ENCODE measurements at places on chromosomes 6 and 20.

DNA sequence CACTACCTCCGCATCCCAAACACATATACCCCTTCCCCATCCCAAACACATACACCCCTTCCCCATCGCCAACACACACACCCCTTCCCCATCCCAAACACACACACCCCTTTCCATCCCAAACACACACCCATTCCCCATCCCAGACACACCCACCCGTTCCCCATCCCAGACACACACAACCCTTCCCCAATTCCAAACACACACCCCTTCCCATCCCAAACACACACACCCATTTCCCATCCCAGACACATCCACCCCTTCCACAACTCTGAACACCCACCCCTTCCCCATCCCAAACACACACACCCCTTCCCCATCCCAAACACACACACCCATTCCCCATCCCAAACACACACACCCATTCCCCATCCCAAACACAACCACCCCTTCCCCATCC, 314.5 kb downstream of the KIF16B start:
- DNase-seq: no peak

DNA sequence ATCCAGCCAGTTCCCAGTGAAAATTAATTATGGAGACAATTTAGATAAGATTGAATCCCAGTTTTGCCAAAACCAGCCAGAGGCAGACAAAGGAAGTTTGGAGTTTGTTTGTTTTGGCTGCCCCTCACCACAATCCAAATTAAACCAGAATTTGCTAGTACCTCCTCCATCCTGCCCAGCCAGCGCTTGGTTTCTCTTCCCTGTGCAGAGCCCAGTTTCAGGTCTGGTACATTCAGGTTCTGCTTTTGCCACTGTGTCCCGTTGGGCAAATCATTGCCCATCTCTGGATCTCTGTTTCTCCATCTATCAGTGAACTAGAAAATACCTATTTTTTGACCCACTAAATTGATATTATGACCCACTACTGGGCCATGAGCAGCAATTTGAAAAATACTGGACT, 26.4 kb downstream of the FOXP4 start:
- DNase-seq: no peak

- DNase-seq: no peak
Measured at GRCh38 chr6:45920819-45921511, 94.7 kb downstream of the CLIC5 start.

GRCh38 chr20:52291109-52291508, 99.5 kb upstream of the ZFP64 start:
- DNase-seq: no peak

GRCh38 chr20:51062065-51062464, 39.2 kb upstream of the KCNG1 start:
- DNase-seq: no peak

DNA sequence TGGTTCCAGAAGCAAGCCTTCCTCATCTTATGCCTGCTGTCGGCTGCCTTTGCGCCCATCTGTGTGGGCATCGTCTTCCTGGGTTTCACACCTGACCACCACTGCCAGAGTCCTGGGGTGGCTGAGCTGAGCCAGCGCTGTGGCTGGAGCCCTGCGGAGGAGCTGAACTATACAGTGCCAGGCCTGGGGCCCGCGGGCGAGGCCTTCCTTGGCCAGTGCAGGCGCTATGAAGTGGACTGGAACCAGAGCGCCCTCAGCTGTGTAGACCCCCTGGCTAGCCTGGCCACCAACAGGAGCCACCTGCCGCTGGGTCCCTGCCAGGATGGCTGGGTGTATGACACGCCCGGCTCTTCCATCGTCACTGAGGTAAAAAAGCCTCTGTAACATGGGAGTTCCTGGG, 366 bp downstream of the SLC22A1 start:
- DNase-seq: no peak

GRCh38 chr6:96861588-96861987, 24.3 kb upstream of the GPR63 start:
- no peak for DNase-seq

- DNase-seq: no peak
Measured at GRCh38 chr6:41051873-41052272, 1.1 kb upstream of the APOBEC2 start.

GRCh38 chr20:58453391-58453790, 61.8 kb downstream of the APCDD1L start:
- DNase-seq: no peak

- no peak for DNase-seq
Measured at GRCh38 chr6:111842271-111842822, 30.9 kb downstream of the FYN start.

DNA sequence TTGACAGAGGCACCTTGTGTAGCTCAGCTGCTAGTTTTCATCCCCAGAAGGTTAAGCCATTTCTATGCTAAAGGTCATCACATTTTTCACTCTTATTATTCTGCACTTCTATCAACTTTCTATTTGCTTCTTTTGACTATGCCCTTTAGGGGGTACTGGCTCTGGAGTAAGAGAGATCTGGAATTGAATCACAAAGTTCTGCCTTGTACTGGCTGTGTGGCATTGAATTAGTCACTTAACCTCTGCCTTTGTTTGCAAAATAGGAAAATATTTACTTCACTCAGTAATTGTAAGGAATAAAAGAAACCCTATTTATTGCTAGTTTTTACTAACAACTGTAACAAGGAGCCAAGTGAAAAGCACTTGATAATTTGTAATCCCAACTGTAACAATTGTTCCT, 56.8 kb upstream of the MTRF1L start:
- no peak for DNase-seq

DNA sequence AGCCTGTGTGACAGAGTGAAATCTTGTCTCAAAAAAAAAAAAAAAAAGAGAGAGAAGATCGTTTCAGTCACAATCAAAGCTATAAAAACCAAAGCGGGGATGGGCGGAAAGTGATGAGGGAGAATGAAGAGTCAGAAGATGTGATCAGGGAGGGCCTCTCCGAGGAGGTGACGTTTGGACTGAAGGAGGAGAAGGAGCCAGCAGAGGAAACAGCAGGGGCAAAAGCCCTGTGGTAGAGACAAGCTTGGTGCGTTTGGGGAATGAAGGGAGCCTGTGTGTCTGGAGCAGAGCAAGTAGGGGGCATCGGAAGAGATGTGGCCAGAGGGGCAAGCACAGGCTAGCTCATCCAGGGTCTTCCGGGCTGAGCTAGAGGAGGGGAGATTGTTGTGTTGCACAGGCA, 14.5 kb upstream of the LBP start:
- no peak for DNase-seq

GRCh38 chr6:53375847-53376246, 27.1 kb upstream of the ELOVL5 start:
- DNase-seq: no peak

DNA sequence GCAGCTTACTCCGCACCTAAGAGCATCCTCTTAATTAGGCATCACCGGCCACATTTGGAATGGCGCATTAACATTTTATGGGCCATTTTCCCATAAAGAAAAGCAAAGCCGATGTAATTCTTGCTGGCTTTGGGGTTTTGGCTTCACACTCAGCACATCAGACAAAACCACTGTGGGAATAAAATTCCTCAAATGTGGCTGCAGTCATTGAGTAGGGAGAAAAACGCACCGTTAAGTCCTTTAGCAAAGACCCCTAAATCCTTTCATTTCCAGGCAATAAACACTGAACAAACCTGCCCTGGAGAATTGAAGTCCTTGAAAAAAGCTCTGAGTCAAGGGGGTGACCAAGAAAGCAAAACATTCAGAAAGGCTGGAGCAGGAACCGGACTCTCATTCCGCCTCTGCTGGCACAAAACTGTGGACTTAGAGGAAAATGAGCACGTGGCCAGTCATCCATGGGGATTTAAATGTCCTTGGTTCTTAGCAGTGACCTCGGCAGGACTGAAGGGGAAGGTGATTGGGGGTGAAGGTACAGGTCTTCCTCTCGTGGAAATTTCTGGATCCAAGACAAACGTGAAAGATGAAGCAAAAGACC, 102.9 kb downstream of the CDH4 start:
- no peak for DNase-seq

- DNase-seq: no peak
Measured at GRCh38 chr20:49030954-49031619, 15.0 kb upstream of the CSE1L start.

DNA sequence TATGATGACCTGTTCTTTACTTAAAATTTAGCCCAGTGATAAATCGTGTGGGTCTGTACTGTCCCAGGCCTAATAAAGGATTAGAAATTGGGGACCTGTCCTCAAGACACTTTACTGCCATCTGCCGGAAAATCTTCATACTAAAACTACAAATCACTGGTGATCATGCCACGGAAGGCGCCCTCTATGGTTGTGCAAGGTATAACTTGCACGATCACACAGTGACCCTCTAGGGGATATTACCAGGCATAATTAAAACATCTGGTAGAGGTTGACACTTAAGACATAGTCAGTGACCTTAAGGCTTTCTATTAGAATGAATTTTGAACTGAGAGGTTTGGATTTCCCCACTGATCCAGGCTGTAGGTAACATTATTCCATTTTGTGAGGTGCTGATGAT, 172.6 kb downstream of the BMP2 start:
- no peak for DNase-seq

GRCh38 chr6:112332274-112332673, 14.9 kb upstream of the RFPL4B start:
- DNase-seq: no peak

DNA sequence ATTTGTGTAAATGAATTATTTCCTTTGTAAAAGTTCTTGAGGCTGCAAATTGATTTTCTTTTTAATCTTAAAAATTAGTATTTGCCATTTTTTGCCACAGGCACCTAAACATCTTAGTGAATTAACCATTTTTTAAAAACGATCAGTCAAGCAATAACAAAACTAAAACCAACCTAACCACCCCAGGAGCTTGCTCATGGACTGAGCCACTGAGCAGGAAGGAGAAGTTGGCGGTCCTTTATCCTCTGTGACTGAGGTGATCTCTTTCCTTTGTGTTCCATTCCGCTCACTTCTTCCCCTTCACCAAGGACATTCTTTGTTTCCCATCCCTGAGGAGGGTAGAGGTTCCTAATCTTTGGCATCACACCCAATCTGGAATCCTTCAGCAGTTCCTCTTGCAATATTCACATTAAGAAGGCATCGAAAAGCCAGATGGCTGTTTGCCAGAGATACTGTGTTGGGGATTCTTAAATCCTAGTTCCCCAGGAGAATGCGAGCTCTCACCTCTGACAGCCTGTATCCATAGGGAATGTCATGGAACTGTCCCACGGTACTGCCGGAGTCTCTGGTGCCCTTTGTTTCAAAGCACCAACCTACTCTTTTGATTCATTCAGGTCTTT, 30.5 kb downstream of the RPRD1B start:
- no peak for DNase-seq

DNA sequence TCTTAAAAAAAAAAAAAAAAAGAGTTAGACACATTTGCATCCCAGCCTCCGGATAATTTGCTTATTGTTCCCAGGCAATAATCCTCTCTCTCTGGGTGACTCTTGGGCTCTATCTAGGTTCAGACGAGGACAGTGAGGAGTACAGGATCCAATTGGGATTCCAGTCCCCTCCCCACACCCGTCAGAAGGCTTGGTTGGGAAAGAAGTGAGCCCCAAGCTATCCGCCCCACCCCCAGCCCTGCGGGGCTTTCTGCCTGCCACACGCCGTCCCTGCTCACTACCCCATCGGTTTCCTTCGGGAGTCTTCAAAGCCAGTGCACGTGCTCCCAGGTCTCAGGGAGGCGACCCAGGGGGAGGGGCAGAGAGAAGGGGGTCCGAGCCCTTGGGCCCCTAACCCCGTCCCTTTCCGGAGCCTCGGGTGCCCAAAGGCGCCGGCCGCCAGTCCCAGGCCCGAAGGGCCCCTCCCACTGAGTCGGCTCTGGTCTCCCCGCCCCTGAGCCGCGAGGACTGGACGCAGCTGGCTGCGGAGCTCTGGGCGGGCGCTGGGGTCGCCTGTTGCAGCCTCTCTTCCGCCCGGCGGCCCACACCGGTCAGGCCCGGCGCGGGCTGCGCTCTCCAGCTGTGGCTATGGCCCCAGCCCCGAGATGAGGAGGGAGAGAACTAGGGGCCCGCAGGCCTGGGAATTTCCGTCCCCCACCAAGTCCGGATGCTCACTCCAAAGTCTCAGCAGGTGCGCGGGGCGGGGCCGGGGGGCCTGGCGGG, 2.5 kb downstream of the MYMX start:
- peak; percentile 54 for DNase-seq

DNA sequence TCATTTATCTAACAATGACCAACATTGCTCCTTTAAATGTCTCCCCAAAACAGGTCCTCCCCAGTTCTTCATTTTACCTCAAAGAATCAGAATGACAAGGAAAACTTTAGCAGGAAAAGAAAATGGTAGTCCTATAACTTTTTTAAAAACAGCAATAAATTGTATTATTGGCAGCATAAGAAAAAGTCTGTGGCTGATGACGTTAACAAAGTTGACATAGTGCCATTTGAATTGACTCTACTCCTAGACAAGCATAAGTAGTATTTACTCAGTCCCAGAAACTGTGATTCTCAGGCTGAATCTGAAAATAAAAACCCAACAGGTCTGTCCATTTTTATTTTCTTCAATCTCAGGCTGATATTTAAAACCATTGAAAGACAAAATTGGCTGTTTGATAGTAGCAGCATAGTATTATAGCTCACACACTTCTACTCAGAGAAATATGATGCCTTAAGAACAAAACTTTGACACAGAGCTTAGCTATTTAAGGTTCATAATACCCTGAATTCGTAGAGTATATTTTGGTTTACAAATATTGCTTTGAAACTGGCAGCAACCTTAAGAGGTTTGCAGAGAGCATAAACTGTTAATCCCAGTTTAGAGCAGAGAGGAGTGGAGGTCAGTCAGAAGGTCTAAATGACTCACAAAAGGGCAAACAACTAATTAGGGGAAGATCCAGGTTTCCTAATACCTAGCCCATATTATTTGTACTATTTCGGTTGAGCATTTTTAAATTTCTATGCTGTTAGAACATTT, 35.0 kb upstream of the TENT5A start:
- DNase-seq: no peak

DNA sequence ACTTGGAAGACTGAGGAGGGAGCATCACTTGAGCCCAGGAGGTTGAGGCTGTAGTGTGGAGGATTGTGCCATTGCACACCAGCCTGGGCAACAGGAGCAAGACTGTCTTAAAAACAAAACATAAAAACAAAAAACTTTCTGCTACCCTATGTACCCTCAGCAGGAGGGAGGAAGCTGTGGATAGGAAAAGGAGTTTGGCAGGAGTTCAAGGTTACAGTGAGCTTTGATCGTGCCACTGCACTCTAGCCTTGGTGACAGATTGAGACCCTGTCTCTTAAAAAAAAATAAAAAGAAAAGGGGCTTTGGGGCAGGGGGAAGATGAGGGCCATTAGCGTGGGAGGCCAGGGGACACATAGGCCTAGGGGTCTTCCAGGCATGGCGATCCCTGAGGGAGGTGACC, 135.7 kb downstream of the DHX35 start:
- DNase-seq: no peak

- no peak for DNase-seq
Measured at GRCh38 chr20:57685146-57685758, 24.6 kb downstream of the PMEPA1 start.

GRCh38 chr6:165986914-165987482, 180.7 kb downstream of the TBXT start:
- DNase-seq: no peak
